ENCODE measurements at places on chromosomes 4 and X. TPM values are rescaled to one million over a fixed set of nuclear protein-coding genes. Genes with fewer than 3 reads are reported as not detected.

The GAGE12E gene
- not detected for total RNA-seq

The GUCY1A1 gene
- not detected for total RNA-seq

The GNL3L gene
- total RNA-seq: 78.8 TPM

The FRMPD3 gene
- total RNA-seq: not detected

The BEX3 gene
- 3.3 TPM for total RNA-seq

The ADGRG4 gene
- not detected for total RNA-seq

The RIBC1 gene
- total RNA-seq: 0.44 TPM

The CXXC4 gene
- not detected for total RNA-seq

The EDA2R gene
- total RNA-seq: 2.7 TPM

The SOD3 gene
- total RNA-seq: not detected
